Germinal center (tissue), 1 donor: ENCODE measurements at places on chromosomes 7 and 10.
A peak's percentile ranks its signal among the peaks of the same experiment; 100 is the strongest.

- DNase-seq: no peak
Observed at GRCh38 chr10:124320778-124321432, 97.8 kb downstream of the OAT start.

GRCh38 chr10:98408799-98409198 is 6.2 kb downstream of the PYROXD2 start:
- no peak for DNase-seq

DNA sequence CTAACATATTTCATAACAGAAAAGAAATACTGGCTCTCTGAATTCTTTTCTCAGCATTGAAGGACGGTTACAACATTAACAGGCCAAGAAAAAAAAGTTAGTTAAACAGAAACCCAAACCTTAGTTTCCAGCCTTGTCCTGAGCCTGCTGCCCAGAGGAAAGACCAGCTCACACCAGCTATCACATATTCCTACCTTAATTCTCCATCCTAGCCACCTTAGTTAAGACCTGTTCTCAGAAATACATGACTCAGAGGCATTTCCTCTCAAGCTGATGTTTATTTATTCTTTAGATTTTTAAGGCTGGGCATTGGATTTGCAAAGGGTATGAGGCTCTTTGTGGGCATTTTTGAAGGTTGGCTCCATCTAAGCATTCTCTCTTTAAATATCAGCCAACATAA is 34.3 kb upstream of the ADAM12 start:
- DNase-seq: no peak

- peak; percentile 6 for DNase-seq
Observed at GRCh38 chr7:112495810-112496462, 15.1 kb downstream of the LSMEM1 start.

- no peak for DNase-seq
Observed at GRCh38 chr7:88686468-88687229, 72.9 kb upstream of the ZNF804B start.

DNA sequence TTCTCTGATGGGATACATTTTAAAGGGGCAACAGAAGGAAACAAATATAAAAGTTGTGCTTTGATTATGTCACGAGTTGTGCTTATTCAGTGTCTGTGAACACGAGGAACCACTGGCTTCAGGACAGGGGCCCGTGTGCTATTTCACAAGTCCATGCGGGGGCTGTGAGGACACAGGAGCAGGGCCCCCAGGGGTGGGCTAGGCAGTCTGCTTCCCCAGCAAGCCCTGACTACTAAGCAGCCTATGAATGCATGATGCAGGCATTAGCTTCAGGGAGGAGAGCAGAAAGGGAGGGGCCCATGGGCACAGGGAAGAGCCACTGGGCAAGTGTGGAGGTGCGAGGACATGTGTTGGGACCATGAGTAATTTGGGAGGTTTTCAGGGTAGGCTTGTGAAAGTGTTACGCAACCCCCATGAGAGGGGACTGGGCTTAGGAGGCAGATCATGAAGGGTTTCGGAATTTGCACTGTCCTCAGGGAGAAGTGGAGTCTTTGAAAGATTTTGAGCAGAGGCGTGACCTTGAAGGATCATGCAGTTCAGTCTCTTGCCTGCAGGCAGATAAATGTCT is 424.9 kb downstream of the CALN1 start:
- DNase-seq: no peak

DNA sequence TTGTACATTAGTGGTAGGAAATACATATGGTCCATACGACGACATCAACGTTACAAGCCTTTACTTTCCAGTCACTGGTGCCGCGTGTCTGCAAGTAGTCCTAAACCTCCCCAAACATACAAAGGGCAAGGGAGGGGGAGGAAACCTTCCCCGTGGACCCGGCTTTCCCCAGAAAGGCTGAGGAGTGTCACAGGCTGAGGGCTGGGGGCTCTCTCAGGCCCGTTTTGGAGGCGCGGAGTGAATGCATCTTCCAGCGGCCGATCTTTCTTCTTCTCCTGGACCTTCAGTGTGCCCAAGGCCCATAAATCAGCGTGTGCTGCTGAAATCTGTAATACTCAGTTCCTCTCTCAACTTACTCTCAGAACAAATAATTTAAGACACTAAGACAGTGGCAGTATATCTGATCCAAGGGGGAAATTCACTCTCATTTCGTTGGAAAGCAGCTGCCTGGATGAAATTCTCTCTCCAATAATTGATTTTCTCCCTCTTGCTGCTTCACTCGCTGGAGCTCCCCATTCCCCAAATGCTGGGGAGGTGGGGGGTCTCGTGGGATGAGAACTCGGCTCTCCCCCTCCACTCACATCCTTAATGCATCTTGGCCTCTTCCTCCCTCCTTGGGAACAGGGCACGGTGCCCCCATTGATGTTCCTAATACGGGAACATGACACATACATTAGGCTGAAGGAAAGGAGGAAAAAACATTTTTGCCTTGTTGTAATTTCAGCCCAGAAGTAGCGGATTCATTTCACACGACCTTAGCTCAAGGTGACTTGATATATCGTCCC is 126.1 kb downstream of the ADARB2 start:
- DNase-seq: no peak

GRCh38 chr10:131695496-131696165 is 205.2 kb upstream of the PPP2R2D start:
- no peak for DNase-seq

GRCh38 chr7:116393654-116394053 is 105.9 kb upstream of the CAV2 start:
- no peak for DNase-seq

DNA sequence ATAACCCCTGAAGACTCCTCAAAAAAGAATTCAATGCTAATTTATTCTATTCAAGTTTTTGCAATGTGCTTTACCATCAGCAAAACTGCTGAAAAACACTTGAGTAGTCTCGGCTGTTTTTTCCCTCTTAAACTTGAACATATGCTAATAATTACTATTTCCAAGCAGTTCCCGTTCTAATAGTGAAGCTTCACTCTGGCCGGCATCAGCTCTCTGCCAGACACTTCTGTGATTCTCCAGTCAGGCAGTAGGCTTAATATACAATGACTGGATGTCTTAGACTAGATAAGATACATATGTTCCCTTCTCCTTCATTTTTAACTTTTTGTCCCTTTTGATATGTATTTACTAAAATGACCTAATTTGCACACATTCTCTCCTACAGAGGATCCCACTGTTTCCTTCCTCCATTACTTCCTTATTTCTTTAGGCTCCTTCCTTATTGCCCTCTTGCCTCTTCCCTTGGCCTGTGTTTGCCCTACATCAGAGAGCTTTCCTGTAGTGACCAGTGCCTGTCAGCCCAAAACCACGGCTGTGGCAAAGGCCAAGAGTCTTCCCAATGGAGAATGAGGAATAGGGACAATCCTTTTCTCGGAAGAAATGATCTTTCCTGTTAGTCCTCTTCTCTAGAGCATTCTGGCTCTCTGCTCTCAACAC is 23.5 kb downstream of the HEPACAM2 start:
- DNase-seq: no peak

DNA sequence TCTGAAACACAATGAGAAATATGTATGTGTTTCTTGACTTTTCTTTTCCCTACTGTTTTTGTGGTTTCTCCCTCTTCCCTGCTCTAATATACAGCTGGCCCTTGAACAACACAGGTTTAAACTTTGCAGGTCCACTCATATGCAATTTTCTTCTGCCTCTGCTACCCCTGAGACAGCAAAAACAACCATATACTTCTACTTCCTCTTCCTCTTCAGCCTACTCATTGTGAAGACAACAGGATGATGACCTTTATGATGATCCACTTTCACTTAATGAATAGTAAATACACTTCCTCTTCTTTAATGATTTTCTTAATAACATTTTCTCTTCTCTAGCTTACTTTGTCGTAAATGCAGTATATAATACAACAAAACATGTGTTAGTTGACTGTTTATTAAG is 35.0 kb upstream of the DGKB start:
- no peak for DNase-seq

- no peak for DNase-seq
Observed at GRCh38 chr10:2686691-2687090, 380.7 kb upstream of the PFKP start.

DNA sequence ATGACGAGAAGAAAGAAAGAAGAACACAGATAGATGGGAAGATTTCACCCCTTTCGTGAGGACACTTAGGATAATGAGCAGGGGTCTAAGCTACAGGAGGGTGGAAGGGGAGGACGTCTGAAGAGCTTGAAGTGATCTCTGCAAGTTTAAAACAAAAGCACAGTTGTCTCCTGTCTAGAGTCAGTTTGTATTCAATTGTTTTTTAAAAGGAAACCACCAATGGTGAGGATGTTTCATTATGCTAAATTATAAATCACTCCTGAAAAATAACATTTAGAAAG is 85.9 kb downstream of the ADAM12 start:
- no peak for DNase-seq

- no peak for DNase-seq
Observed at GRCh38 chr10:103843045-103843444, 12.3 kb downstream of the SH3PXD2A start.

GRCh38 chr10:12443026-12443425 is 93.7 kb downstream of the CAMK1D start:
- no peak for DNase-seq

DNA sequence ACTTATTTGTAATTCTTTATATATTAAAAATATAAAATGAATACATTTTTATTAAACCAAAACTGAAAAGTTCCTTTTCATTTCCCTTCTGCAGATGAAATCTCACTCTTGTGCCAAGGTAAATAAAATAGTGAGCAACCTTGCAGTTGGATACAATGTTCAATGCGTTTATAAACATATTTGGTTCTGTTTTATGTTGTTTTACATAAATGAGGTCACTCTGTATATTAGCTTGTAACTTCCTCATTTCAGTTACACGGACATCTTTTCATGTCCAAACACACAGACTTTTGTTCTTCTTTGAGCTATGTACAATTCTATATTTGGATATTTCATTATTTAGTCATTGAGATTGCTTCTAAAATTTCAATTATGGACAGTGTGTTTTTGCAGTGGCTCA is 107.7 kb downstream of the BBS9 start:
- no peak for DNase-seq

DNA sequence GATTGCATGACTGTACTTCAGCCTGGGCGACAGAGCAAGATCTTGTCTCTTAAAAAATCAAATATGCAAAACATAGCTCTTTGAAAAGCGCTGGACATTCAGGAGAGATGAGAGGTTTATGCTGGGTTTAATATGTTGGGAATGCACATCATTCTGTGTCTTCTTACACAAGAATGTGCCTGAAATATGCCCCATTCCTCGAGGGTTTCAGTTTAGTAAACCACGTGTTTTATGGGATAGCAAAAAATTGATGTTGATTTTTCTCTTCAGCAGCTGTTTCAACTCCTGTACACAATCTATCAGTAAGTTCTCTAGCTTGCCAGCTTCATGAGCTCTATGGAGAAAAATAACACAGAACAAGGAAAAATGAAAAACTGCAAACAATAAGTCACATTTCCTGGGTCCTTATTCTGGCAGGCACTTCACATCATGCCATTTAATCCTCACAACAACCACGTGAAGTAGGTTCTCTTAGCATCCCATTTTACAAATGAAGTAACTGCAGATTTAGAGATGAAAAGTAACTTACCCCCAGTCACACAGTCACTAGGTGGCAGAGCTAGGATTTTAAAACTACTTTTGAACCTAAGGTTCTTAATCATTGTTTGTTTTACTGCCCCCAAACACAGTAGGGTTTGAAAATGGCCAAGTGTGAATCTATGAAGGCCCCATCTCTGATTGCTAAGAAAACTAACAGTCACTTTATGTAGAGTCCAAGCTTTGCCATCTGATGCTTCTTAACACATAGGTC is 423.6 kb downstream of the PHTF2 start:
- no peak for DNase-seq

GRCh38 chr10:88200312-88201032 is 337.0 kb downstream of the PTEN start:
- no peak for DNase-seq

GRCh38 chr7:32094516-32094915 is 24.3 kb upstream of the PDE1C start:
- DNase-seq: no peak

- DNase-seq: no peak
Observed at GRCh38 chr10:1230592-1231275, 174.5 kb downstream of the WDR37 start.

DNA sequence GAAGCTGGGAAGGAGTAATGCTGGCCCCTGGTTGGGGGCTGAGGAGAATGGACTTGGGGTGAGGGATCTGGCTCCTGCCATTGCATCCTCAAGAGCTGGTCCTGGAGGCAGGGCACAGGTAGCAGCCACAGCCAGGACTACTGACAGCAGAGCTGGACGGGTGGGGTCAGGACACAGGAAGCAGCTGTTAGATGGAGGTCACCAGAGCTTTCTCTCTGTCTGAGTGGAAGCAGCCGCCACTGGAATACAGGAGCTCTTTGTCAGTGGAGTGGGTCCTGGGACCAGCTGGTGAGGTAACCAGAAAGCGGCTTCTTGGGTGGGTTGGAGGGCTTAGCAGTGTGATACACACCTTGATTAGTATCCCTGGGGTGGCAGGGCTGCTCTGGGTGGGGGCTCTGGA is 58.1 kb upstream of the AQP1 start:
- DNase-seq: no peak

DNA sequence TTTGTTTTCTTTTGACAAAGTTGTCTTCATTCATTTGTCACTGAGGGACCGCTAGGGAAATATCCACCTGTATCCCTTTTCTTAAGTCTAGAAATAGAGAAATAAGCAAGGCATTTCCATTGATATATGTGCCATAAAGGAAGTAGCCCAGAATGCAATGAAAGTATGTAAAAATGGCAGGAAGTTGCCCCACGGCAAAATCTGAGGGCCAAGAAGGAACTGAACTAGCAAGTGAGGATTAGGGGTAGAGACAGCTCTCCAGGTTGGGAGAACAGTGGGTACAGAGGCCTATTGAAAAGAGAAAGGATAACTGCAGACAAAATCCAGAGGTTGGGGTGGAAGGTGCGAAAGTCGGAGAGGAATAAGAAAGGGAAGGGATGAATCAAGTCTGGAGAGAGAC is 56.6 kb upstream of the TOMM7 start:
- no peak for DNase-seq

GRCh38 chr10:62844280-62845011 is 28.3 kb upstream of the EGR2 start:
- no peak for DNase-seq

DNA sequence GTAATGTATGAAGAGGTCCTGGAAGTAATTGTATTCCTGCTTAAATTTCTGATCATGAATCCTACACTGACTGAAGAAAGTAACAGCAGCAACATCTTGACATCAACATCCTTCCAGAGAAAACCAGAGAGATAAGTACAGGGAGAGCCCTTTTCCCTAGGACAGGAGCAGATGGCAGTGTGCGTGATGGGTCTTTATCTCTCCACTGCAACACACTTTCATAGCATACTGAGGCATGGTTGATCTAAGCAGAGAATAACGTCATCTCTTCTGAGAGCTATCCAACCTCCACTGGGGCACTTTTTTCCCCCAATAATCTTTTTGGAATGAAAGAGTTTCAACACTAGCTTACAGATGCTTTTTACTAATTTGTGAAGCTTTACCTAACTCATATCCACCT is 342 bp downstream of the OR2A25 start:
- DNase-seq: no peak
